Uterine smooth muscle cell (primary cell): ENCODE measurements at places on chromosomes 3 and 15. TPM values are rescaled to one million over a fixed set of nuclear protein-coding genes. Genes with fewer than 3 reads are reported as not detected.

IFT122 gene
- total RNA-seq: 26.0 and 34.0 TPM in 2 replicates

CTXN2 gene
- total RNA-seq: not detected in 2 replicates

IRAK2 gene
- total RNA-seq: 4.9 and 6.2 TPM in 2 replicates

TRH gene
- not detected in 2 replicates for total RNA-seq

TRPM1 gene
- total RNA-seq: not detected in 2 replicates

GPD1L gene
- 11.6 and 14.5 TPM in 2 replicates for total RNA-seq

ZDHHC23 gene
- 0.55 and 1.1 TPM in 2 replicates for total RNA-seq

P2RY14 gene
- not detected in 2 replicates for total RNA-seq

DAZL gene
- not detected in 2 replicates for total RNA-seq

RTP4 gene
- total RNA-seq: 1.4 and 2.9 TPM in 2 replicates

GPR171 gene
- total RNA-seq: not detected in 2 replicates

CSPG4 gene
- total RNA-seq: 101 and 122 TPM in 2 replicates

ISLR gene
- total RNA-seq: 30.2 and 39.7 TPM in 2 replicates

GPR176 gene
- total RNA-seq: 135 and 142 TPM in 2 replicates

DUSP7 gene
- total RNA-seq: 7.9 and 8.6 TPM in 2 replicates

MST1R gene
- 0.25 and 0.33 TPM in 2 replicates for total RNA-seq

SLC6A1 gene
- not detected in 2 replicates for total RNA-seq
